ENCODE measurements at places on chromosomes 1 and 21.

- DNase-seq: no peak
Measured at GRCh38 chr1:150233359-150234308, 2.3 kb downstream of the ANP32E start.

GRCh38 chr21:30148906-30149305 lies 17.7 kb downstream of the CLDN17 start:
- DNase-seq: no peak

DNA sequence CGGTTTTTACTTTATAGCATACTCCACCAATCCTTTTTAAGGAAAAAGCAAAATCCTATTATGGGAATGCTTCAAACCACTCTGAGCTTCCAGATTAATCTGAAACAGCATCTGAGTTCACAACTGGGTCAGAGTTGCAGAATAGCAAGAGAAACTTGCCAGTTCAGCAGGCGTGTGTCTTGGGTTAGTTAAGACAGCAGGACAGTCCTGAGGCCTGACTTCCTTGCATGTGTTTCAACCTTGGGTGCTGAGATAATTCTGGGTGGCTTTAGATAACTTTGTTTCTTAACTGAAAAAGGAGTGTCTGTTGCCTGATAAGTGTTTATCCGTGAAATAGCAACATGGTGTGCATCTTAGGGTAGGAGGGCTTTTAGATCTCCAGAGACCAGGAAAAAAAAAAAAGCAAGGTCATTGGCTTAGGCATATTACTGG lies 169.2 kb downstream of the DHRS3 start:
- peak; percentile 71 for DNase-seq

DNA sequence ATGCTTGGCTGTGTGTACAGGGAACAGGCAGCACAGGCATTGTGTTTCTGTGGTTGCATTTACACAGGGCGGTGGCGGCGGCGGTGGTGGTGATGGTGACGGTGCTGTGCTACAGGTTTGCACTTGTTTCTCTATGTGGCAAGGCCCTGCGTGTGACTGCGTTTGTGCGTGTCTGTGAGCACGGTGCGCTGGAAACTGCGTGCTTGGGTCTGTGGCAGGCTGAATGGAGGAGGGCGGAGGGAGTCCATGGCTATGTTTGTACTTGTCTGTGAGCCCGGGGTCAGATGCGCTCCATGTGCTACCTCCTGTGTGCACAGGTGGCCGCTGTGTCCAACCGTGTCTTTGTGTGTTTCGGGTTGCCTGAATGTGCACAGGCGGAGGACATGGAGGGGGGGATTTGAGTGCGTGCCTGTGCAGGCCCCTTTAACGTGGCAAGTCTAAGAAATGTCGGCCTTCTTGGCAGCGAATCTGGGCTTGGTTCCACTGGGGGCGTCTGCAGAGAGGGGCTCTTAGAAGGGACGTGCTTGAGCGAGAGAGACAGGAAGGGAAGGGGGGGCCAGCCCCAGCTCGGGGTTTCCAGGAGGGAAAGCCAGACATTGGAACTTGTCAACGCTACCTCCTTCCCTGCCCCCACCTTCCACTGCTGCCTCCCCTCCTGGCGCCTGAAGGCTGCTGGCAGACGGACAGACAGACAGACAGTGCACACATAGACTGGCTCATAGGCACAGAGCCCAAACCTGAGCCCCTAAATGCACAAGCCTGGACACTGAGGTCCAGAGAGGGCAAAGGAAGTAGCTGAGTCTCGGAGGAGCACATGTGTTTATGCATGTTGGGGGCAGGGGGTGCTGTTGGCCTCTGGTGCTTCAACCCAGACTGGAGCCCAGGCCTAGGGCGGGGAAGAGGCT lies 32.7 kb upstream of the WASF2 start:
- peak; percentile 79 for DNase-seq

GRCh38 chr1:186965847-186966246 lies 137.1 kb downstream of the PLA2G4A start:
- DNase-seq: no peak

GRCh38 chr1:13960375-13960987 lies 260.5 kb downstream of the PRDM2 start:
- DNase-seq: peak; percentile 78

DNA sequence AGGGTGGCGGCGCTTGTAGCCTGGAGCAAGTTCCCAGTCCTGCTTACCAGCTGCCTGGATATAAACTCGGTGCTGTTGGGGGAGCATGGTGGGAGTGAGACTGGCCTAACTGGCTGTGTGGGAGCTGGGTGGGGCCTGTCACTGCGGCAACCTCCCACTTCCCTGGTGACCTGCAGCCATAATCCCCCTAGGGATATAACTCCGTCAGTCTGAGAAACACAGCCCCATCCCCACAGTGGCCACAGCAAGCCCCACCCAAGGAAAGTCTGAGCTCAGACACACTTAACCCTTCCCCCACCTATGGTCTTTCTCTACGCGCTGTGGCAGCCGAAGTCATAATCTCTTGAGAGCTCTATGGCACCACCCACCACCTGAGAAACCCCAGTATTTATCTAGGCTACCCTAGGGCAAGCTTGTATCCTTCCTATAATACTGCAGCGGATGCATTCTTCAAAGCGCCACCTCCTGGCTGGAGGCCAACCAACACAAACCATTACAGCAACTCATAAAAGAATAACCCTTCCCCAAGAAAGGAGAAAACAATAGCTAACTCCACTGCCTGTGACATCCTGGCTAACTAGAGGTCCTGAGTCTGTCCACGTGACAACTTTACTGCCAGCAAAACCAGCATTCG lies 57.4 kb downstream of the ZNF648 start:
- peak; percentile 74 for DNase-seq

DNA sequence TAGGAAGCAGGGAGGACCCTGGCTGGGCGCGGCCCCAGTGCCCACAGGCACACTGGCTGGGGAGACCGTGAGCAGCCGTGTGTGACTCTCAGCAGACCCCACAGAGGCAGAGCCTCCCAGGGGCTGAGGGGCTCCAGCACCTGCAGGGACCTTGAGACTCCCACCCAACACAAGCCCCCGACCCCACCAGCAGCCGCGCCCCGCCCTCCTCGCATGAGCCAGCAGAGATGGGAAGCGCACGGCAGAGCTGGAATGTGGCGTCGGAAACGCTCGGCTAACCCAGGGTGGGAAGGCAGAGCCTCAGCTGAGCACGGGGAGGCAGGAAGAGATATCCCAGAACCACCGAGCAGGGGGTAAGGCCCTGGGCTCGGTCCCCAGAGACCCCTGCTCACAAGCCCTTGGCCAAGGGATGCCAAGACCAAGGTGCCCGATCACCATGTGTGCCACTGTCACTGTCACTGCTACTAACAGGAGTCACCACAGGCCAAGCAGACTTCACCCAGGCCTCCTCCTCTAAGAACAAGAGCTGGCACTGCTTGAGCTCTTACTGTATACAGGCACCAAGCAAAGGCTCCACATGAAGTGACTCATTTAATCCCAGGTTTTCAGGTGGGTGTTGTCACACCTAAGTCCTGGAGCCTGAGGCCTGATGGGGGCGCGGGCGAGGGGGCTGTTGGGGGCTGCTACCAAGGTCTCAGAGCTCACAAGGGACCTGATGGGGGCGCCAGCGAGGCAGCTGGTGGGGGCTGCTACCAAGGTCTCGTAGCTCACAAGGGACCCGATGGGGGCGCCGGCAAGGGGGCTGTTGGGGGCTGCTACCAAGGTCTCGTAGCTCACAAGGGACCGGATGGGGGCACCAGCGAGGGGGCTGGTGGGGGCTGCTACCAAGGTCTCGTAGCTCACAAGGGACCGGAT lies 20.1 kb downstream of the MEGF6 start:
- no peak for DNase-seq

DNA sequence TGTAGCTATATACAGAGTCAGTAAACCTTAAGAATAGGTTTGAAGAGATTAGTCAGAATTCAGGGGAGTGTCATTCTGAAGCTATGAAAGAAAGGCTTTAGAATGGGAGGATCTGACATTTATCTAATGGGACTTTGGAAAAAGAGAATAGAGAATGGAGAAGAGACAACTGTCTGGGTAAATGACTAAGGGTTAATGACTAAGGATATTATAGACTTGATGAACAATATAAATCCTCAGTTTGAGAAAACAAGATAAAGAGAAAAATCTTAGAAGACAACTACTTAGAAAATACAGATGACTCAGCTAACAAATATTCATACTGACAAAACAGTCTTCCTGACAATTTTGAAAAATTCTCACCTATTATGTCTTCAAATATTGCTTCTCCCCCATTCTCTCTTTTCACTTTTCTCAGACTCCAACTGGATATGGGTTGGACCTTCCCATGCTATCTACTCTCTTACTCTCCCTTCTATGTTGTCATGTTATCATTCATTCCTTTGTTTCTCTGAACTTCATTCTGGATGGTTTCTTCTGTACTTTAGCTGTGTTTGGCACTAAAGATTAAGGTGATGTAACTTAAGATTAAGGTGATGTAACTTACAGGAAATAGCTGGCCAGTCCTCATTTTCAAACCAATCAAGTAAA lies 20.4 kb downstream of the SLC16A1 start:
- DNase-seq: no peak

GRCh38 chr1:15727424-15727823 lies 8.6 kb upstream of the SLC25A34 start:
- peak; percentile 47 for DNase-seq

DNA sequence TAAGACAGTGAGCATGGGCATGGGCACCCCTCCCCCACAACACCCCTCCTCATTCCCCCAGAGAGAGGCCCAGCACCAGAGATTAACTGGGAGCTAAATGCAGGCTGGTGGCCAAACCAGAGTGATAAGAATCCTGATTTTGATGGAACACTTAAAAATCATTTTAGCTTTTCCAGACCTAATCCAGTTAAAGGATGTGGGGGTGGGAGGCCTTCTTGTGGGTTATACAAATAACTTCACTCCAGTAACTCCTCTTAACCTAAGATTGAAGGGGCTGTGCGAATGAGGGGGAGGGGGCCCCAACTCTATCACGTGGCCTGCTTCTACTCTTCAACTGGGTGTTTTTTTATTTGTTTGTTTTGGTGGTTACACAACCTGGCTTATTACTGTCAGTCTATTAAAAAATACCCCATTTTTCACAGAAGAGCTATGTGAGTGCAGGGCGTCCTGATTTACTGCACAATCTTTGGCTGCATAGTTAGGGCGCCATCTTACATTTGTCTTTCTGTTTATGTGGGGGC lies 398.1 kb upstream of the LYPLAL1 start:
- peak; percentile 61 for DNase-seq

DNA sequence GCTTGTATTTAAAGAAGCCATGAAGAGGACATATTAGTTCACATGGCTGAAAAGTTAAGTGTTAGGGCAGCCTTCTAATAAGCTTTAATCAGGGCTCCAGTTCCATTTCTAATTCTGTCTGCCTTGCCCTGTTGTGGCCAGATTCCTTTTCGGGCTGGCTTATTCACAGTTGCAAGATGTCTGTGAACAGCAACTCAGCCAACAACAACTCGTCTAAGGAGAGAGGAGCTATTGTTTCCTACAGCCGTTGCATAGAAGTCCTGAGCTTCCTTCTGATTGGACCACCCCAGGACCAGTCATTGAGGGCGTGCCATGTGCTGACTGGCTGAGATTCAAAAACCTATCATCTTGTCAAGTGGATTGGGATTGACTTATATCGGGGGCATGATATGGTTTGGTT lies 18.6 kb upstream of the COQ8A start:
- DNase-seq: no peak

DNA sequence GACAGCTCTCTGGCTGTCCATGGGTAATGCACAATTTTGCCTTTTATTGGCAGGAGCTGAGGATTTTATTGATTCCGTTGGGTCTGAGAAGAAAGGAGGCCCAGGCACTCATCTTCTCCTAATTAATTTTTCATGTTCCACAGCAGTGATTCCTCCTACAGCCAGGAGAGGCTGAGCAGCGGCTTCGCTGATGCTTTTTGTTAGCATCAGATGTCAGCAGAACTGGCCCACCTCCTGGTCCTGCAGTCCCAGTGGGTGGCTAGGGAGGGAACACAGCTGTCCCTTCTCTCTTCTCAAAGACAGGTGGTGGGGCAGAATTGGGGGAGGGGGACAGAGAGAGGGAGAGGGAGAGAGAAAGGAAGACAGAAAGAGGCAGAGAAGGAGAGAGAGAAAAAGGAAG lies 5.7 kb downstream of the MT1HL1 start:
- DNase-seq: no peak

DNA sequence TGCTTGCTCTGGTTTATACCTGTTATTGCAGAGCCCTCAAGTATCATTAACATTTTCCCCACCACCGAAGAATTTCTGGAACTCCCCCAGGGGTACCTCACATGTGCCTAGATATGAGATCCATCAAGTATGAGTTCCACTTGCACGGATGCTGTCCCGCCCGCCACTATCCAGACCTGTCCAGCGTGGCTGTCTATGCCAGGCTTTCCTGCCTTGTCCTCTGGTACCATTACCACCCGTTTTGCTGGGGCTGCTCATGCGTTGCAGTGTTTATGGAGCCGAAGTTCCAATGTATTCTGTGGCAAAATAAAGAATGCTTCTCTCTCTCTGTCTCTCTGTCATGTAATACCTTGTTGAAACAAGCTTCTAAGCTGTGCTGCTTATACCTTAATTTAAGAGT lies 543.5 kb upstream of the PTBP2 start:
- no peak for DNase-seq

- peak; percentile 65 for DNase-seq
Measured at GRCh38 chr1:173202424-173203145, 4.5 kb downstream of the TNFSF4 start.

DNA sequence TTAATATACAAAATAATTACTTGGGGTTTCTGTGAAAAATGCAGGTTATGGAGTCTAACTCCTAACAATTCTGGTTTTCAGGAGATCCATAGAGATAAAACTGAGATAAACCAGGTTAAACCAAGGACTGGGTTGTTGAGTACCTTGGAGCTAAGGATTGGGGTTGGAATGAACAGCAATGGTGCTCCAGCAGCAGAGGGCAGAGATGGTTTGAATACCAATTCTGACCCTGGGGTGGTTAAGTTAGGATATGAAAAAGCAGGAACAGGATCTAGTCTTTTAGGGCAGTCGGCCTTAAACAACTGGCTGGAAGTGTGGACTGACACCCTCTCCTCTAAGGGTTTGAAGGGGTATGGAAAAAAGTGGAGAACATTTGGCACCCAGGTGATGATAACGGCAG lies 53.0 kb downstream of the UROD start:
- DNase-seq: no peak

- DNase-seq: no peak
Measured at GRCh38 chr1:168157638-168158037, 20.9 kb upstream of the GPR161 start.

DNA sequence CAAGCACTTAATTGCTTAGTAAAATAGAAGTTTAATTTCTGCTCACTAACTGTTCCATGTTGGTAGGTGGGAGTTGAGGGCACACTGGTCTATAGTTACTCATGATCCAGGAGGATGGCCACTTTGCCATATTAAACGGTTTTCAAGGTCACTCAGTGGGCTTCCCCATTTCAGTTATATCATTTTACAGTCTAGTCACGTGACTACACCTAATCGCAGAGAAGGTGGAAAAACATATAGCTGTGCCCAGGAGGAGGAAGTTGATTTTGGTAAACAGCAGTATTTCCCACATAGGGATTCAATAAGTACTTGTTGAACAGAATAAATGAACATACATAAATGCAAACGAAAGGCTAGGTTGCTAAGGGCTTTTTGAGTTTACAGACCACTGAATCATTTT lies 541.1 kb upstream of the CAMK1G start:
- DNase-seq: no peak

All from NCI-H82 (cell line).